ENCODE measurements at places on chromosomes 16 and 17.

- no peak for DNase-seq
Observed at GRCh38 chr16:49096176-49096945, 185.3 kb downstream of the CBLN1 start.

GRCh38 chr16:48117217-48118105, 38.3 kb downstream of the ABCC12 start:
- DNase-seq: peak; percentile 89

- DNase-seq: no peak
Observed at GRCh38 chr16:19175492-19176262, 7.6 kb downstream of the SYT17 start.

DNA sequence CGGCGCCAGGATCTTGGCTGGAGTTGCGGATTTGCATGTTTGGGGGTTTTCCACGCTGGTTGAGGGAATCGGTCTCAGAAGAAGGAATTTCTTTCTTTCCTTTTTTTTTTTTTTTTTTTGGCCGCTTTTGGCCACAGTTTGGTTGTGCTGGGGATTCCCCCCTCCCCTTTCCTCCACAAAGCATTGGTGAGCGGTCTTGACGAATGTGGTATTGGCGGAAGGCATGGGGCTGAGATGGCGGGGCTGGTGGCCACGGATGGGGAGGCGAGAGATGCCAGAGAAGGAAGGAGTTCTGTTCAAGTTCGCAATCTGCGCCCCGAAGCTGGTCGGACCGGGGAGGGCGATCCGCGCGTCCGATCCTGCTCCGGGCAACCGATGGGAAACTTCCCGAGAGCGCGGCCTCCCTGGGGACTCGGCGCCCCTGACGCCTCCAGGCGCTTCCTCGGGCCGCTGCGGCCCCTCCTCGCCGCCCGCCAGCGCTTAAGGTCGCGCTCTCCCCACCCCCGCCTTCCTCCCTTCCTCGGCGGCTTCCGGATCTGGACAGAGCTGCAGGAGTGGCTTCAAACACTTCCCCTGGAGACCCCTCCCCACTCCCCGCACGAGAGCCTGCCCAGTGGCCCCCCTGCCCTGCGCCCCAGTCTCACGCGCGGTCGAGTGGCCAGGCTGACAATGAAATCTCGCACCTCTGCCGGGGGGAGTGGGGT, 43.2 kb downstream of the RAI1 start:
- DNase-seq: peak; percentile 89

DNA sequence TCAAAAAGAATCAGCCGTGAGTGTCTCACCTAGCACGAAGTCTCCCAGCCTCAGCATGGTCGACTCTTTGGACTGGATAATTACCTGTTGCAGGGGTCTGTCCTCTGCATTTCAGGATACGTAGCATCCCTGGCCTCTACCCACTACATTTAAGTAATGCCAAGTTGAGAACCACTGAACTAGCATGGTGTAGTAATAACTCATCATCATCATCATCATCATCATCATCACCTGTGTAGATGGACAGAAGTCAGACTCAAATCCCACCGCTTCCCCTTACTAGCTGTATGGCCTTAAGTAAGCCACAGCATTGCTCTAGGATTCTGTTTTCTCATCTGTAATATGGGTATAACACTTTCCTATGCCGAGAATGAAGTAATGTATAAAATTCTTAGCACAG, 373.1 kb upstream of the XYLT1 start:
- DNase-seq: no peak

- no peak for DNase-seq
Observed at GRCh38 chr17:72304859-72305258, 184.0 kb downstream of the SOX9 start.

DNA sequence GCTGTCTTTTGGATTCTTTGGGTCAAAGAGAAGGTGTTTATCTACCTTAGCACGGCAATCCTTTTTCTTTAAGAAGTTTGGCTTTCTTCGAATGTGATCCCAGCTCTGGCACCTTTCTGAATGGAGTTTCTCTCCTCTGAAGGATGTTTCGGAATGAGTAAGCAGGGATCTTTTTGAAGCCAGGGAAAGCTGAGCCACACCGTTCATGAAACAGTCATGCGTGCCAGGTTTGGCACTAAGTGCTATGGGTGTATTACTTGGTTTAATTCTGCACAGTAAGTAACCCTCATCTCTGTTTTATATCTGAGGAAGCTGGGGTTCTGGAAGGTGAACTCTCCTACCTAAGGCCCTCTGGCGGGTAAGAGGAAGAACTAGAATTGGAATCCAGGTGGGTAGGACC, 234.5 kb downstream of the NTN1 start:
- no peak for DNase-seq

GRCh38 chr16:14289692-14290340, 218.7 kb downstream of the MRTFB start:
- no peak for DNase-seq

GRCh38 chr16:89080196-89080853, 13.3 kb upstream of the ACSF3 start:
- no peak for DNase-seq

GRCh38 chr17:44971776-44972483, 3.8 kb upstream of the C1QL1 start:
- no peak for DNase-seq

- no peak for DNase-seq
Observed at GRCh38 chr17:81509972-81510784, 2.4 kb downstream of the ACTG1 start.

DNA sequence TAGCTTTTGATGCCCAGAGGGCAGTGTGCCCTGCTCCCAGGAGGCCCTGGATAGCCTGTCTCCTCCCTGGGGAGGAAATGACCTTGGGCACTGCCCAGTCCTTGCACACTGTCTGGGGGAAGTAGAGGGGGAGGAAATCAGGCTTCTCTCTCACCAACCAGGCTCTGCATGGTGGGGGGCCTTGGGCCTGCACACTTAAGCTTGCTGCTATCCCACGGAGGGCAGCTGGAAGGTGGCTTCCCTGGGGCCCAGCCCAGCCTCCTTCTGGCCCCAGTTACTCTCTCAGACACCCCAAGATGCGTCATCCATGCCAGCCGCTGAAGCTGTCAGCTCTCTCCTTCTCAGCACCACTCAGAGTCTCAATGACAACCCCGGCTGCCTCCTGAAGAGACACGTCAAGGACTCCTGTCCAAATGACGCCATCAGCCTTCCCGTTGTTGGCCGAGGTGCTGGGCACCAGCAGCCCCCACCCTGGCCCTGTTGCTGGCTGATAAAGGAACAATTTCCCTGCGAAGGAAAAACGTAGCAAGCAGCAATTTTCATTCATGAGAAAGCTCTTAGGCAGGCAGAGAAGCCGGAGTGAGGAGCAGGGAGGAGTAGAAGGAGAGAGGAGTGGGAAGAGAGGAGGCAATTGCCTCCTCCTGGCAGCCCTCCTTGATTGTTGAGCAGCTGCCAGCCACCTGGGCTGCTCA, 95.5 kb downstream of the SDK2 start:
- DNase-seq: no peak

DNA sequence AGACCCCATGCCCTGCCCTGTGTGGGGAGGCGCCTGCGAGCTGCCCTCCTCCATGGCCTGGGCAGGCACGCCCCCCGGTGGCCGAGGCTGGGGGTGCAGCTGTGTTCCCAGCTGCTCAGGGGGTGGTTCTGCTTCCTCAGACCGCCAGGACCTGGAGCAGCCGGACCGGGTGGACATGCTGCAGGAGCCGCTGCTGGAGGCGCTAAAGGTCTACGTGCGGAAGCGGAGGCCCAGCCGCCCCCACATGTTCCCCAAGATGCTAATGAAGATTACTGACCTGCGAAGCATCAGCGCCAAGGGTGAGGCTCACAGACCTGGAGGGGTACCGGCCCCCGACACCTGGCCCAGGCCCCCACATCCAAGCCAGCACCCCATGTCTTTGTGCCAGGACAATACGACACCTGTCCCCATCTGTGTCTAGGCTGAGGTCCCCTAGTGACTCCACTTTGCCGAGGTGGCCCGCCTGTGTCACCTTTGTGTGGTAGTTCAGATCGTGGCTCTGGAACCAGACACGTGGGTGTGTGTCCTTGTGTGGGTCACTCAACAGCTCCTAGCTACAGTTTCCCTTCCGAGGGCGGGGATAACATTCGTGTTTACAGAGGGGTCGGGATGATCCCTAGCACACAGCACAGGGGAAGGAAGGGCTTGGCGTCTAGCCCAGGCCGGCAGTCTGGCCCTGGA, 9.3 kb downstream of the GJD3 start:
- DNase-seq: peak; percentile 90

DNA sequence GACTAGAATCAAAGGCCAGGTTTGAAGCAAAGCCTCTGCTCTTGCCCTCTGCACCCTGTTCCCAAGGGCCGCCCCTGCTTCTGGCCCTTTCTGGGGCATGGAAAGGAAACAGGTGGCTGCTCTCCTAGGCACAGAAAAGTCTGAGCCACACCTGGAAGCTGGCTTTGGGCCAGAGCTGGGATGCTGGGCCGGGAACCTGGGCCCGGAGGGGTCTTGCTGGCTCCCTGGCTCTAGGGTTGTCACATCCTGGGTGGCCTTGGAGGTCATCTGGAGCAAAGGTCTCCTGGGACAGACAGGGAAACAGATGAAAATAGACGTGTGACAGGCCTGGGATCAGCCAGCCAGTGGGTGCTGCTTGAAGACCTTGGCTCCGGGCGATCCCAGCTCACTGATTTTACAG, 74.1 kb upstream of the LHX1 start:
- DNase-seq: no peak

DNA sequence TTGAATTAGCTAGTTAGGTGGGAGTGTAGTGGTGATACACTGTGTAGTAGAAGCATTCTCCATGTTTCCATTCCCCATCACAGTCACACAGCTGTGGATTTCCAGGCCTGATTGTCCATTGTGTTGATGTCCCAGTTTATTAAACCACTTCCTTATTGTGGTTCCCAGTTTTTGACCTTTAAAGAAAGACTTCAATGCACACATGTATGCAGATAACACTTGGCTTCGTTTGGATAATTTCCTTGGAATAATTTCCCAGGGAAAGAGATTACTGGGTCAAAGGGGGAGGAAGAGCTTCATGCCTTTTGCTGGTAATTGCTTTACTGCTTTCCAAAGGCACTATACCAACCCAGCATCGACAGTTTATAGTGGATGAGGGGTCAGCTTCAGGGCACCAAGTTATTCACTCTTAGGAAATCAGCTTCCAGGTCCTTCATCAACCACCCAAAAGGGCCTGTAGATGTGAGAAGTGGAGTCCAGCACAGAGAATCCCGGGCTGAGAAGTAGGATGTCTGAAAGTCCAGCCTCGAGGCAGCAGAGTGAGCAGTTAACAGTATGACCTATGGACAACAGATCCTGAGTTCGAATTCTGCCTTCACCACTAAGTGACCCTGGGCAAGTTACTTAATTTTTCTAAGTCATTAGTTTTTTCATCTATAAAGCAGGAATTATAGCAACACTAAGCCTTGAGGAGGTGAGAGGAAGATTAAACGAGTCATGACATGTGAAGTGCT, 31.3 kb upstream of the TNS4 start:
- no peak for DNase-seq

GRCh38 chr17:68924793-68925720, 30.1 kb downstream of the ABCA8 start:
- DNase-seq: no peak

- no peak for DNase-seq
Observed at GRCh38 chr16:49067776-49068175, 213.9 kb downstream of the CBLN1 start.

- no peak for DNase-seq
Observed at GRCh38 chr17:80152081-80152702, 5.3 kb upstream of the EIF4A3 start.

DNA sequence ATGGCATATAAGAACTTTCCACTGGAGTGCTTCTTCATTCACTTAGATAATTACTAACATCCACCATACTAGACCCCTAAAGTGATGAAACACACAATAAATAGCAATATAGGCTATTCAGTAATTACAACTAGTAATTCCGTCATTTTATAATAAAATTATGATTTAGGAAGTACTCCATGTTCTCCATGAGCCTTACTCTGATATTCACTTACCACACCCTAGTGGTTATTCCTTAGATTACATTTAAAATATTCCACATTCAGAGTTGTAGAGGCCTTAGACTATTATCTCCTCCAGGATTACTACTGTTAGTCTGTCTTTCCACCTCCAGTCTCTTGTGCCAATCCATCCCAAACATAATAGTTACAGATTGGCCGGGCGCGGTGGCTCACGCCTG, 62.4 kb downstream of the STH start:
- no peak for DNase-seq

- peak; percentile 72 for DNase-seq
Observed at GRCh38 chr17:77420804-77421629, 280.2 kb downstream of the SEC14L1 start.

GRCh38 chr17:40307001-40307730, 1.8 kb upstream of the RARA start:
- no peak for DNase-seq

DNA sequence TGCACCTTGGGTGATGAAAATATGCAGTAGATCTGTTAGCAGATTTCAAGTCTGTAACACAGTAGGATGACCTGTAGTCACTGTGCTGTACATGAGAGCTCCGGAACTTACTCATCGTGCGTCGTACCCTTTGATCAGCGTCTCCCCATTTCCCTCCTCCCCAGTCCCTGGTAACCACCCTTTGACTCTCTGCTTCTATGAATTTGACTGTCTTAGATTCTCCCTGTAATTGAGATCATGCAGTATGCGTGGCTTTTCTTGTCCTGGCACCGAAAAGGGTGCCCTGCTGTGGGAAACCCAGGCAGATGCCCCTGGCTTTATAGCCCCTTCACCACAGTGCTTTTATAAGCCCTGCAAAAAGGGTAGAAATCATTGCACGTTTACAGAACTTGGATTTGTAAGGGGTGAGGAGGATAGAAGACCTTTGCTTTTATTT, 20.5 kb downstream of the CLEC16A start:
- peak; percentile 61 for DNase-seq

DNA sequence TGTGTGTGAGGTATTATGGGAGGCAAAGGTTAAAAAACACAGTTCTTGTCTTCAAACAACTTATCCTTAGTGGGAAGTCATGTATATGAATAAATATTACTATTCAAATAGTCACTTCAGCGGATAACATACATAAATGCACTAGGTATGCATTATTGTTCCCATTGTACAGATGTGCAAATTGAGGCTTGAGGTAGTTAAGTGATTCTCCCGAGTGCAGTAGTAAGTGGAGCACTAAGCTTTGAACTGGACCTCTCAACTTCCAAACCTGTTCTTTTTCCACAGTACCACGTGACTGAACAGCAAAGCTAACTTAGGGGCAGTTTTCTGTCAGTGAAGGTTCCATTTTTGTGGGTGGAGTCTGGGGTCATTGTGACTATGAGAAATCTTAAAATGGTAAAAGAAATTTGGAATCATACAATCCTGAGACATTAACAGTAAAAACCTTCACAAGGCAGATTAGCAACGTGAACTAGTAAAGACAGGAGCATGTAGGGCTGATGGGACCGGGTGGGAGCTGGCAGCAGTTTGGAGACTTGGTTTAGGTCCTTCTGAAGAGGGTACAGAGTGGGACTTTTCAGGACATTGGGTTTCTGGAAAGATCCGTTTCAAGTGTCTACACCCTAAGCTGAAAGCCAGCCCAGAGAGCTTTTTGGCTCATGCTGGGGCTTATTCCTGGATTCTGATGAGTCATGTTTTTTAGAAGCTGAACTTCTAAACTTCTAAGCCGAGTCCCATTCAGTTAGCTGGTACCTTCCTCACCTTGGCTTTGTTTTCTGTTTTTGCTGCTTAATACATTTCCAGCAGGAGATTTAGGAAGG, 204.9 kb downstream of the PRKCA start:
- no peak for DNase-seq

GRCh38 chr17:65360961-65361552, 200.4 kb downstream of the AXIN2 start:
- no peak for DNase-seq

GRCh38 chr16:22093996-22094395, 1.7 kb downstream of the VWA3A start:
- DNase-seq: no peak

Data from GM13976 (cell line).